ENCODE measurements at places on chromosomes 11 and 22. TPM values are rescaled to one million over a fixed set of nuclear protein-coding genes. Genes with fewer than 3 reads are reported as not detected.

The NRGN gene
- 10.7 TPM for total RNA-seq

The MYBPC3 gene
- 1,568 TPM for total RNA-seq

The CDC45 gene
- total RNA-seq, result 0.85 TPM

The TRIM51 gene
- not detected for total RNA-seq

The OR52N4 gene
- not detected for total RNA-seq

The KDM4E gene
- total RNA-seq, result not detected

The CD3E gene
- 0.78 TPM for total RNA-seq

The BTBD18 gene
- total RNA-seq, result not detected

The OTUB1 gene
- 55.8 TPM for total RNA-seq

The PANX2 gene
- total RNA-seq, result 0.43 TPM

The LRRN4CL gene
- total RNA-seq, result 3.3 TPM

The GRM5 gene
- not detected for total RNA-seq

The ARHGAP20 gene
- 0.34 TPM for total RNA-seq

The MDK gene
- total RNA-seq, result 10.6 TPM

The SYT12 gene
- total RNA-seq, result 0.15 TPM

The B3GAT1 gene
- not detected for total RNA-seq

The NPAT gene
- 10.3 TPM for total RNA-seq

The CDK2AP2 gene
- total RNA-seq, result 51.4 TPM

The MS4A14 gene
- 0.34 TPM for total RNA-seq

The SAA4 gene
- total RNA-seq, result not detected

Measured in right cardiac atrium (tissue), 5 donors.